Activated T-cell treated with anti-CD3 and anti-CD28 coated beads, Interleukin-2, amount 50 U/mL, for 48 hours (primary cell): ENCODE measurements at places on chromosomes 16 and 17.

GRCh38 chr17:48181653-48182052, 74.1 kb downstream of the SNX11 start:
- no peak for DNase-seq

- no peak for DNase-seq
Measured at GRCh38 chr17:72336026-72336803, 215.4 kb downstream of the SOX9 start.

GRCh38 chr17:20200016-20200795, 191.0 kb downstream of the SPECC1 start:
- DNase-seq: no peak

GRCh38 chr16:21116148-21116693, 34.4 kb downstream of the DNAH3 start:
- DNase-seq: peak; percentile 25

DNA sequence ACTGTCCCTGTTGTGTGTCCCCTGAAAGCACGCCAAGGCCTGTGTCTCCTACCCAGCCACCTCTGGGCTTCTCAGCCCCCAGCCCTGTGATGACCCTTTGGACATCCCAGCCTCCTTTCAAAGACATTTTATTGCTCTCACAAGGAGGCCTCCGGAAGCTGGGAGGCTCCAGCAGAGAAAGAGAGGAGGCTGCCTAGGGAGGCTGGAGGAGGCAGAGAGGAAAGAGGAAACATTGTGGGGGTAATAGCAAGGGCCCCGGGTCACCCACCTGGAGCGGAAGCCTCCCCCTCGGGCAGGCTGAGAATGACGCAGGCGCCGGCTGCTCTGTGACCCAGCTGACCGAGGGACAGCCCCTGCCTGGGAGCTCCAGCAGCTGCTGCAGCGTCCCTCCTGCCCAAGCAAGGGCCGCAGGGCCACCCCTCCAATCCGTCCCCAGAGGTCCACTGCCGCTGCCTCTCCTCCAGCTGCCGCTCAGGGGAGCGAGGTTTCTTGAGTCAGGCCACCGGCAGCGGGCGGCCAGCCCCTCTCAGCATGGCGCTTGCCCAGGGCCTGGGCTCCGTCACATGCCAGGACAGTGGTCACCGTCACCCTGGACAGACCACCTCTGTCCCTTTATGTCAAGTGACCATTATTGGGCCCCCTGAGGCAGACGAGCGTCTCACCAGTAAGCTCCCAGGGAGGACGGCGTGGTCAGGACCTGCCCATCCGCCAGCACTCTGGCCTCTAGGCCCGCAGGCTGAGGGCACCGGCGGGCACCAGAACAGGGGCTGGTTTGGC, 29.3 kb downstream of the ACTG1 start:
- DNase-seq: no peak

DNA sequence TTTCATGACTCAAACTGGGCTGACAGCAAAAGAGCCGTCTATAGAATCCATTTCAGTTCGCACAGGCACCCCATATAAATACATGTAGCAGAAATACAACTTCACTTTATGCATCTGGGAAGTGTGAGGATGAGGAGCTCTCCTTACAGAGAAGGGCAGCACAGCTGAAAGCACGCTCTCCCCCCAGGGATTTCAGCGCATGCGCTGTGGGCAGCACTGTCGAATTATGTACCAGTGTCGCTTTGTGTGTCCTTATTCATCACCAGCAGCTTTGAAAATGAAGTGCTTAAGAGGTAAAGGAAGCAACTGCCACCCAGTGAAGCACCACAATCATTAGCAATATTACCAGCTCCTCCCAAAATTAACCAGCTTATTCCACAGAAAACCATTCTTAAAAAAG, 39.9 kb downstream of the CEP95 start:
- no peak for DNase-seq

DNA sequence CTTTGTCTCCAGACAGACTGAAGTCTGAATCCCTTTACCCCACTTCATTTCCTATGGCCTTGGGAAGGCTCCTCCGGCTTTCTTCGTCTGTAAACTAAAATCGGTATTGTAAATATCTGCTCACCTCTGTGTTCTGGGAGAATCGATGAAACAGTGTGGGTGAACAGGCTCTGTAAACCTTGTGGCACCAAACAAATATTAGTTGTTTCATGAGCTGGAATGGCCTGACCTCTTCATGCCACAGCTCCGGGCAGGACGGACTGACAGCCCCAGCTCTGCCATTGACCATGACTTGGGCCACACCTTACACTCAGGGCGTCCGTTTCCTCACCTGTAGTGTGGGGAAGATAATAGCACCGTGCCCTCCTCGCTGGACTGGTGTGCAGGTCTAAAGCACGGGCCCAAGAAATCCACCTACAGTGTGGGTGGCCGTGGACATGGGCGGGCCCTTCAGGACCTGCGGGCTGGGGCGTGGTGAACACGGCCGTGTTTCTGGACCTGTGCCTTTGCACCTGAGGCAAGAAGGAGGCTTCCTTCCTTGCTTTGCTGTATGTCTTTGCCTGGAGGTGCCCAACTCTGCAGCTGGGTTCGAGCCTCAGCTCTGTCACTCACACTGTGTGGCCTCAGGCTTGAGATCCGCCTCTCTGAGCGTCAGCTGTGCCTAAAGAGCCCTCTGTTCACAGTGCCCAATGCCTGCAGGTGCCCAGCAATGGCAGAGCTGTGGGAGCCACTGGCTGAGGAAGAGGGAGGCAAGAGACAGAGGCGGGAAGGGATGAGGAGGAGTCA, 6.1 kb upstream of the OSGIN1 start:
- no peak for DNase-seq

- no peak for DNase-seq
Measured at GRCh38 chr16:72397876-72398275, 225.9 kb upstream of the PMFBP1 start.

DNA sequence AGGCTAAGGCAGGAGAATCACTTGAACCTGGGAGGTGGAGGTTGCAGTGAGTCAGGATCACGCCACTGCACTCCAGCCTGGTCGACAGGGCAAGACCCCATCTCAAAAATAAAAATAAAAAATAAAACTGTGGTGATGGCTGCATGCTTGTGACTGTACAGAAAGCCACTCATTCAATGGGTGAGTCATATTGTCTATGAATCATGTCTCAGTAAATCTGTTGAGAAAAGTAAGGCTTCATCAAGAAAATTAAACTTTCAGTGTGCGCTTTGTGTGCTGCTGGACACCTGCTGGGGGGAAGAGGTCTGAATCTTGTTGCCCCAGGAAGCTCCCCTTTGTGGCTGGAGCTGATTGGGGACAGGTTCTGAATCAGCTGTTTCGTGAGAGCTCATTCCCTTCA, 11.3 kb downstream of the NUBP1 start:
- no peak for DNase-seq

DNA sequence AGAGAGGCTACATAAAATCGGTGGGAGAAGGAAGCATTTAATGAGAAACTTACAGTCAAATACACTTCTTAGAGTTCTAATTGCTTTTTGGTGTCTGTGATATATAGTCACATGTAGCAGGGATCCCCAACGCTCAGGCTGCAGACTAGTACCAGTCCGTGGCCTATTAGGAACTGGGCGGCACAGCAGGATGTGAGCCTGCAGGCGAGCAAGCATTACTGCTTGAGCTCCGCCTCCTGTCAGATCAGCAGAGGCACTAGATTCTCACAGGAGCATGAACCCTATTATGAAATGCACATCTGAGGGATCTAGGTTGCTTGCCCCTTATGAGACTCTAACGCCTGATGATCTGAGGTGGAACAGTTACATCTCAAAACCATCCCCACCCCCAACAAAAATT, 158.5 kb downstream of the TANC2 start:
- no peak for DNase-seq

- no peak for DNase-seq
Measured at GRCh38 chr17:79650861-79651260, 40.0 kb upstream of the RBFOX3 start.

GRCh38 chr17:70544317-70544716, 375.0 kb downstream of the KCNJ2 start:
- no peak for DNase-seq

DNA sequence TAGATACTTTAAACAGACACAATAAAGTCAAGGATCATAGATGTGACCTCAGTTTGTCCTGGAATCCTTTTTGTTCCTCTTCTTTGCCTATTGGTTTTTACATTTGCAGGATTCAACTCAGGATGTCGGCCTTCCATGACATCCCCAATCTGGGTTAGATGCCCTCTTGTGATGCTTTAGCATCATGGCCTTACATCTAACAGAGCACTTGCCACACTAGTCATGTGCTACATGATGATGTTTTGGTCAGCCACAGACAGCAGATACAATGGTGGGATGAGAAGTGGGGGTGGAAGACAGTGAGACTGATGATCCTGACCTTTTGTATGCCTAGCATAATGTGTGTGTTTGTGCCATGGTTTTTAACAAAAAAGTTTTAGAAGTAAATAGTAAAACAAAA, 1.8 kb upstream of the SYNRG start:
- DNase-seq: no peak

DNA sequence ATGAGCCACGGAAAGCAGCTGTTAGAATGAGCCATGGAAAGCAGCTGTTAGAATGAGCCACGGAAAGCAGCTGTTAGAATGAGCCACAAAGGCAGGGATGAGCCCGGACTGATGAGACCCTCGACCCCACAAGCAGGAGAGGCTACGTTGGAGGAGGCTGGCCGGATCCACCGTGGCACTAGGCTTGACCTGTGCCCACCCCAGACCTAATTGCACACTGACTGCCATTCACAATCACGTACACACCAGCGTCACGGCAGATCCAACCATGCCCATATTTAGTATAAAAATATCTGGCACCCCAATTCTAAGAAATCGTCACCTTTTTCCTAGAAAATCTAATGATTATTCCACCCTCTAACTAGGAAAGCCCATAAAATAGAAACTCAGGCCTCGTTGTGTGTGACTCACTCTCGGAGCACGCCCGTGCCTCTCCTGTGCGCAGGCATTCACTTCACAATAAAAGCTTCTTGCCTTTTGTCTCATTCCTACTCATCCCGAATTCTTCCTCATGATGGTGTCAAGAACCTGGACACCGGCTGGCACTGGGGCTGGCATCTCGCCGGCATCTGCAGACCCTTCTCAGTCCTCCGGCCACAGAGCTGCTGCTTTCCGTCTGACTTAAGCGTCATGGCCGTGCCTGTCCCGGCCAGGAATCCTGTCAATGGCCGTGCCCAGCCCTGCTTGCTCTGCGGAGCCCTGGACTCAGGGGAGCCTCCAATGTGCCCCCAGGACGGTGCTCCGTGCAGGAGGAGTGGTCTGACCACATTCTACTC, 5.5 kb upstream of the SECTM1 start:
- DNase-seq: no peak

DNA sequence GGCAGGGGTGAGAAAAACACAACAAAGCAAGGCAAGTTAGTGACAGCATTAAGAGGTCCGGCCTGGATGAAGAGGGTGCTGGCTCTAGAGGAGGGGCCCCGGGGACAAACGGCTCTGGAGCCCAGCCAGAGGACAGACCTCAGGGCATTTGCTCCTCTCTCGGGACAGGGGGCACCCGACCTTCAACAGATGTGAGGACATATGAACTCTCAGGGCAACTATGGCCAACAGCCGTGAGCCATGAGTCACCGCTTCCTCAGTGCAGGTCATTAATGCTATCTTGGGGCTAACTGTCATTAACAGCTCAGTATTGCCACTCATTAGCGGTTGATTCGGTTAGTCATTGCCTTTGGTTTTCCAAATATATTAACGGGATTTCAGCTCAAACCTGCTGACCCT, 9.7 kb upstream of the ARL5C start:
- DNase-seq: no peak

- DNase-seq: no peak
Measured at GRCh38 chr16:12881740-12882139, 19.7 kb upstream of the SHISA9 start.
